ENCODE measurements at places on chromosomes 7 and 10.

GRCh38 chr10:119991816-119992215 lies 99.3 kb downstream of the SEC23IP start:
- DNase-seq = no peak

- DNase-seq = no peak
Measured at GRCh38 chr7:10977113-10977512, 3.4 kb downstream of the PHF14 start.

- DNase-seq = no peak
Measured at GRCh38 chr10:119634219-119634544, 17.0 kb upstream of the BAG3 start.

- DNase-seq = peak; percentile 44
Measured at GRCh38 chr10:102119417-102120141, 589 bp downstream of the LDB1 start.

- no peak for DNase-seq
Measured at GRCh38 chr10:33913194-33913593, 578.7 kb upstream of the NRP1 start.

- DNase-seq = no peak
Measured at GRCh38 chr10:117134056-117134305, 4.1 kb downstream of the VAX1 start.

GRCh38 chr7:30572212-30572841 lies 22.4 kb upstream of the GARS1 start:
- DNase-seq = no peak

- DNase-seq = no peak
Measured at GRCh38 chr7:69429911-69430383, 168.3 kb upstream of the AUTS2 start.

- no peak for DNase-seq
Measured at GRCh38 chr7:98761225-98761624, 108.6 kb downstream of the TMEM130 start.

DNA sequence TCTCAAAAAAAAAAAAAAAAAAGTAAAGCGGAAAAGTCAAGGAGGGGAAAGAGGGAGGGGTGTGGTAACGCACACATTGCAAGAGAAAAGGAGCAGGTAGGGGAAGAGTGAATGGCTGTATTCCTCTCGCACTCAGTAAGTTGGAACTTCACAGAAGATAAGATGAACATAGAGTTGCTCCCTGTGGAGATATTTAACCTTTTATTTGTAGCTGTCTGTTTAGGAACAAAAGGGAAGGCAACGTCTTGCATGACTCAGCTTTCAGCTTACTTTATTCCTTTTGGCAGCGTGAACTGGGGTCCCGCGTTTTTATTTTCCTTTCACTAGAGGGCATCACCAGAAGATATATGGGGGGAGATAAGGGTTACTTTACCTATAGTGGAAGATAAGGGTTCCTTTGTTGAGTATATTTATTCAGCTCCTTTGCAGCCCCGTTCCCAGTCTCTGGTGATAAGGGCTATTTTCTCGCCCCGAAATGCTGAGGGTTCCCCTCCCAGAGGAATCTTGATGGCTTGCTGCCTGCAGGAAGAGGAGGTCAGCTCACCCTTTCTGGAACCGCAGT lies 78.5 kb downstream of the APBB1IP start:
- DNase-seq = no peak

GRCh38 chr7:22733761-22734160 lies 6.8 kb downstream of the IL6 start:
- no peak for DNase-seq

GRCh38 chr7:144118341-144118740 lies 4.6 kb upstream of the OR2A14 start:
- DNase-seq = no peak

DNA sequence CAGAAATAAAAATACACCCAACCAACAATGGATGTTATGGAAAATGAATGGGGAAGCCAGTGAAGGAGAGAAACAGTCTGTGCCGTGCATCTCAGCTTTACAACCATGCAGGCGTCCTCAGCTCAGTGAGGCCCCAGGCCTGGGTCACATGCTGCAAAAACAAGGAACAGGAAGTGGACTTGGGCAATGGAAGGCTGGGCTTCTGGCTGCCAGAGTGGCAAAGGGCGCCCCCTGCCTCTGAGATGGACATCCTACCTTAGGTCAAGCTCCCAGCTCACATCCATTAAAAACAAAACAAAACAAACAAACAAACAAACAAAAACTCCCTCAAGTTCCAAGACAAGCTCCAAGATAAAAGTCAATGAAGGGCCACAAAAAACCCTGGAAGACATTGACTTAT lies 54.7 kb upstream of the AFAP1L2 start:
- DNase-seq = peak; percentile 37

- peak; percentile 57 for DNase-seq
Measured at GRCh38 chr7:43758822-43759683, 573 bp downstream of the BLVRA start.

DNA sequence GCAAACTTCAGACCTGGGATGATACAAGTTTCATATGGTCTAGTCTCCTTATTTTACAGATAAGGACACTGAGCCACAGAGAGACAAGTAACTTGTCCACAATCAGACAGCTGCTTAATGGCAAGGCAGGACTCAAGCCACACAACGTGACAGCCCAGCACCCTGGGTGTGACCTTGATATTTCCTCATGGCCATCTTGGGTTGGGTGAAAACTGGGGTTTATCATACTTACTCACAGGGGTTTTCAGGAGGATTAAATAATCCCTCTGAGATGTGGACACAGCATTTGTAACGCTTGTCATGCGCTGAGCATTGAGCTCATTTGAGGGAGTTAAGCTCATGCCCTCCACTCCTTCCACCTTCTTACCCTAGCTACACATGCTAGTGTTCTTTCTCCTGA lies 58.0 kb downstream of the ABLIM1 start:
- no peak for DNase-seq

- DNase-seq = no peak
Measured at GRCh38 chr10:48807791-48808470, 123.3 kb downstream of the WDFY4 start.

- no peak for DNase-seq
Measured at GRCh38 chr10:117652228-117653169, 110.0 kb downstream of the EMX2 start.

- DNase-seq = no peak
Measured at GRCh38 chr7:8131694-8132605, 130.0 kb downstream of the ICA1 start.

DNA sequence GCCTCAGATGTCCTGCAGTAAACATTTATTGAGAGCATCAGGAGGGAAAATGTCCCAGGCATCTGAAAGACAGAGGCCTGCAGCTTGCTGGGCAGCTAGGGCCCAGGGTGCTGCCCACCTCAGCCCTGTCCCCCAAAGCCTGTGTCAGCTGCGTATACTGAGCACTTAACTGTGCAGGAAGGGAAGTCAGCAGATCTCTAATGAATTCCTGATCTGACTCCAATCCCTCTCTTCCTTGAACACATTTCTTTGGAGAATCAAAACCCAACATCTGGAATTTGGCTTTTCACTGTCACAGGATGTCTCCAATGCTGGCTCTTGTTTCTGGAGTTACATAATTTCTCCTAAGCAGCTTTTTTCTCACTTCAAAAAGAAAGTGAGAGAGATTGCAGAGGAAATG lies 364.7 kb upstream of the NFE2L3 start:
- no peak for DNase-seq

- DNase-seq = no peak
Measured at GRCh38 chr7:49791088-49791741, 17.8 kb downstream of the VWC2 start.

DNA sequence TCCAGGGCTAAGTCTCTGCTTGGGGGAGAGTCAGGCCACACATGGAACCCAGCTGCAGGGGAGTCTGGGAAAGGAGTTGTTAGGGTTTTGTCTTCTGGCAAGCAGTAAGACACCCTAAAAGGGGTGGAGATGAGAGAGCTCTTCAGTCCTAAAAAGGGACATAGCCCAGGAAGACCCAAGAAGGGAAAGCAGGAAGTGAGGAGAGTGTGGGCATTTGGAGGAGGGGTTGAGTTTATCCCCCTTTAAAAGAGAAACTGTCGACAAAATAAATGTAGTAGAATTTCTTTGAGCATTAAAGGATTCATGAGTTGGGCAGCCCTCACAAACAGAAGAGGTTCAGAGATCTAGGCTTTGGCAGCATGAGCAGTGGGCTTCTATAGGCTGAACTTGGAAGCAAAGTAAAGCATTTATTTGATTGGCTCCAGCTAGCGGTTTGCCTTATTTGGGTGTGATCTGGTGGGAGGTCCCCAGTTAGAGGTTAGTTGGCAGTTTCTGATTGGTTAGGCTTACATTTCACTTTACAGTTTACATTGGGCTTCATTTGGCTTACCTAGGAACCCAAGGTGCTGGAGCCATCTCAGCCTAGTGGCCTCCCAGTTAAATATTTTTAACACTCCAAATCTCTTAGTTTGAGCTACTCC lies 246.7 kb downstream of the CAMK1D start:
- no peak for DNase-seq

GRCh38 chr7:118013252-118014010 lies 140.2 kb upstream of the CTTNBP2 start:
- no peak for DNase-seq

GRCh38 chr10:27857616-27858015 lies 112.0 kb upstream of the MKX start:
- no peak for DNase-seq

- no peak for DNase-seq
Measured at GRCh38 chr7:134561-135256, 57.7 kb upstream of the FAM20C start.

Data from activated CD4-positive, CD25-positive, alpha-beta regulatory T cell treated with anti-CD3 and anti-CD28 coated beads, Interleukin-2, amount 50 U/mL, for 72 hours (primary cell).